Fibroblast of lung (primary cell): ENCODE measurements at places on chromosomes 4 and X. TPM values are rescaled to one million over a fixed set of nuclear protein-coding genes. Genes with fewer than 3 reads are reported as not detected.

The CENPU gene
- 1.8 and 6.4 TPM in 2 replicates for total RNA-seq

The NR0B1 gene
- total RNA-seq = 1.8 and 4.6 TPM in 2 replicates

DNA sequence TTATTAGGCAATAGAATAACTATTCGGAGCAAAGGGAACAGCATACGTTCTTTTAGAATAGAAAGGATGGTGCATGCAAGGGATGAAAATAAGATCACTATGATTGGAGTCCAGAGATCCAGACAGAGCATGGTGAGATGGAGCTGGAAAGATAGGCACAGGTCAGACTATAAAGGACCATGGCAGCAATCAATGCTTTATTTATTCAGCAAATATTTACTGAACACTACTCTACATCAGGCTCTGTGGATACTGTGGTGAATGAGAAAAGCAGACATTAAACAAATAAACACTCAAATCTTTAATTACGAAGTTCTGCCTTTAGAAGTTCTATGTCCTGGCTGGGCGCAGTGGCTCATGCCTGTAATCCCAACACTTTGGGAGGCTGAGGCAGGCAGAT lies 44.7 kb upstream of the ACSL4 start:
- DNase-seq = no peak

DNA sequence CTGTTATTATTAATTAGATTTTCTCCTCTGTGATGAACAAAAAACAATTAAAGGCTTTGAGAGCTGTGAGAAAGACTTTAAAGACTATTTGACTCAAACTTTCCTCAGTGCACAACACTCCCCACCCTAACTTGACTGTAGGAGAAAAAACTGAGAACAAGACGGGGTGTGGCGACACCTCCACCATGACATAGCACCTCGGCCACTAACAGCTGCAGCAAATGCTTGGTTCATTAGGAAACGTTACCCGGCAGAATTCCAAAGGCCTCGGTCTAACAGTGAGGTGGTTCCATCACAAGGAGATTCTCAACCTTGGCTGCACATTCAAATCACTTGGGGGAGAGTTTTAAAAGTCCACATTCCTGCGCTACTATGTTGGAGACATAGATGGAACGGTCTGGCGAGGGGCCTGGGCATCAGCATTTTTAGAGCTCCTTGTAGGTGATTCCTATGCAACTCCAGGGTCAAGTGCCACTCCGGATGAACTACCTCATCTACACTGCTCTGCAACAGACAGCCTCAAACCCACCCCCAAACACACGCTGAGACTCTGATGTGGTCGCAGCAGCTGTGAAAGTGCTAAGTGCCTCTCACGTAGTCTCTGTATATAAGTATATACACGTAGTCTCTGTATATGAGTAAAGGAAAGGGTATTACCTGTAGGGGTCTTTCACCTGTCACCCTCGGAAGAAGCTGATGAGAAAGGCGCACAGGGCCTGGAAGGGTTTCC lies 1.0 kb downstream of the FGFBP2 start:
- no peak for DNase-seq

GRCh38 chrX:17411205-17411604 lies 36.2 kb downstream of the NHS start:
- peak; percentile 36 for DNase-seq

GRCh38 chr4:77600521-77601451 lies 4.8 kb upstream of the CXCL13 start:
- peak; percentile 52 for DNase-seq
